ENCODE measurements at places on chromosomes 3 and 15. TPM values are rescaled to one million over a fixed set of nuclear protein-coding genes. Genes with fewer than 3 reads are reported as not detected.

The DPH3 gene
- 19.6 TPM for total RNA-seq

The SLC38A3 gene
- total RNA-seq: not detected

The PLCB2 gene
- 1.3 TPM for total RNA-seq

The ANKUB1 gene
- not detected for total RNA-seq

The ZNF619 gene
- 2.2 TPM for total RNA-seq

The TRIM71 gene
- total RNA-seq: not detected

The RTP4 gene
- total RNA-seq: not detected

The GOLGA6B gene
- 0.09 TPM for total RNA-seq

The NR1I2 gene
- not detected for total RNA-seq

The CPLX3 gene
- total RNA-seq: not detected

The MCTP2 gene
- not detected for total RNA-seq

The MRPL47 gene
- total RNA-seq: 40.6 TPM

The UBL7 gene
- total RNA-seq: 40.7 TPM

The GNAT1 gene
- total RNA-seq: 0.09 TPM

The SNX22 gene
- total RNA-seq: 1.5 TPM

The CCDC39 gene
- not detected for total RNA-seq

The GRAMD1C gene
- 1.4 TPM for total RNA-seq

The PFN2 gene
- total RNA-seq: 169 TPM

The DUSP7 gene
- total RNA-seq: 16.0 TPM

The GUCA1C gene
- total RNA-seq: not detected

The AVEN gene
- total RNA-seq: 18.5 TPM

The GOLGA6L7 gene
- not detected for total RNA-seq

The NDN gene
- not detected for total RNA-seq

The TGM4 gene
- 0.05 TPM for total RNA-seq

The UBE2E2 gene
- 40.1 TPM for total RNA-seq

The RTP2 gene
- total RNA-seq: not detected

The SH3GL3 gene
- 0.68 TPM for total RNA-seq

The FANCD2OS gene
- not detected for total RNA-seq

The CACNA1D gene
- 0.98 TPM for total RNA-seq

The MBNL1 gene
- 48.2 TPM for total RNA-seq

The MASP1 gene
- total RNA-seq: 0.06 TPM

The IL17RC gene
- 15.2 TPM for total RNA-seq

The SLC28A2 gene
- total RNA-seq: not detected

The SLC22A13 gene
- not detected for total RNA-seq

The MDFIC2 gene
- not detected for total RNA-seq

The GOLGA6L4 gene
- total RNA-seq: 0.28 TPM

The SLC9C1 gene
- not detected for total RNA-seq

The COPG1 gene
- 77.0 TPM for total RNA-seq

The RARB gene
- 6.6 TPM for total RNA-seq

The SPRED1 gene
- 9.9 TPM for total RNA-seq

The IL1RAP gene
- total RNA-seq: 7.8 TPM

The TLE3 gene
- total RNA-seq: 17.0 TPM

The SNAPC5 gene
- 51.7 TPM for total RNA-seq

Measured in A549 treated with DMSO at 1 μM for 4 hours (cell line).